Glomerular endothelial cell (primary cell): ENCODE measurements at places on chromosomes 6 and 20. TPM values are rescaled to one million over a fixed set of nuclear protein-coding genes. Genes with fewer than 3 reads are reported as not detected.

DNA sequence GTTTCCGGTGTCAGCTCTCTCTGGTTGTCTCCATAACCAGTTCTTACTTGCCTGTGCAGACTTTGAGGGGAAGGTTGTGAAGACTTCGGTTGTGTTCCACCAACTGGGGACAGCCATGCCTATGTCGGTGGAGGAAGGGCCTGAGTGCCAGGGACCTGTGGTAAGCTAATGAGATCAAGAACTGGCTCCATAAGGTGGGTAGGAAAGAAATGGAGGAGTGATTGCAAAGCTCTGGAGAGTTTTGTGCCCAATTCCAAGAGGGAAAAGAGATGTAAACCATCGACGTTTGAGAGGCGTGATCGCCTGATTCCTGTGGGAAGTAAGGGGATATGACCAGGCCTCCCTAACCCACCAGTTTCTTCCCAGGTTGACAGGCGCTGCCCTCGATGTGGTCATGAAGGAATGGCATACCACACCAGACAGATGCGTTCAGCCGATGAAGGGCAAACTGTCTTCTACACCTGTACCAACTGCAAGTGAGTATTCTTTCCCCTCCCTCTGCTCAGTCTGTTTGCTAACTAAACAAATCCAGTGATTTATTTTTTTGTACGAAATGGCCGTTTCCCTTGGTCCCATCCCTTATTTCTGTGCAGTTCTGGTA, 893 bp downstream of the POLR1H start:
- DNase-seq, result no peak

GRCh38 chr6:66605011-66605410, 898.0 kb upstream of the EYS start:
- no peak for DNase-seq

- no peak for DNase-seq
Observed at GRCh38 chr6:40598516-40598915, 11.4 kb upstream of the LRFN2 start.

GRCh38 chr6:75760320-75760719, 11.3 kb downstream of the MYO6 start:
- DNase-seq, result no peak

- DNase-seq, result no peak
Observed at GRCh38 chr6:80181352-80182081, 75.0 kb downstream of the BCKDHB start.

DNA sequence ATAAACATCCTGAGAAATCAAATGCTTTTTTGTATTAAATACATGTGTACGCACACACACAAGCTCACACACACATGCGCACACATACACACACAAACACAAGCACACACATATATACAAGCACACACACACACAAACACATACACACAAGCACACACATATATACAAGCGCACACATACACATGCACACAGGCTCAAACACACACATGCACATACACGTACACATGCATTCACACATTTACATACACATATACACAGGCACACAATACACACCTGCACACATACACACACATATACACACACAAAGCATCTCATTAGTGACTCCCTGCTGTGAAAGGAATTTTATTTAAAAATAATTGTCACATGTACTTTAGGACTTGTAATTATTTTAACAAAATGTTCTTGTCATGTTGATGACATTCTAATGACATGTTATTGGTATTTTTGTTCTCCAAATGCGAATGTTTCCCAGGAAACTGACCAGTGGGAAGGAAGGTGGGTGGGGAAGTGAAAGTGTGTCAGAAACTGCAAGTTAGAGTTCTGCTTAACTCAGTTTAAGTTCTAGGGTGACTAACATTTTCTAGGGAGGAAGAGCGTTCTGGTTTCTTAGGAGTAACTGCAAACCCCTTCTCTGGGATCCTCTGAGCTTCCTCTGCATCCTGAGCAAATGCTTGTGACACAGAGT, 113.9 kb upstream of the ZNF217 start:
- DNase-seq, result no peak

DNA sequence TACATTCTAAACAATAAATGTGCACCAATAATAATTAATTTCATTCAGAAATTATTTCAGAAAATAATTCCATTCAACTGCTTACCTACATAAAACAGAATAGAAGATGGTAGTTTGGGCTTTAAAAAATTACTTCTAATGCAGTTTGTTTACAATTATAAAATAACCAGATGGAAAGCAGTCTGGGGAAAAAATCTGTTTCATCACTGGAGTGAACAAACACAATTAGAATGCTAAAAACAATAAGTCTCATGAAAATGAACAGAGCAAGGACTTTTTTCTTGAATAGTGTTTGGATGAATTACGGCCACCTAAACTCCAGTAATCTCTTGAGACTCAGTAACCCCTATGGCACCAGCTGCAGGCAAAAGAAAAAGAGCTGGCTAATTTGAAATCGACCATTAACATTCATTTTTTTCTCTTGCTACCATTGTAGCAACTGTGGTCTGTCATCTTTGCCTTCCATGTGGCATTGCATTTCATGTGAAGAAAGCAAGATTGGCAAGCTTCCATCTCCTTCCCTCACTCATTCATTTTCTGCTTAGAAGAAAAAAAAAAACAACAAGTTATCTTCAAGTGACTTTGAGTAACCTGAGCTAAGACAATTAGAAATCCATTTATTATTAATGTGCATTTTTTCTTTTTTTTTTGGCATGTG, 88.4 kb upstream of the CEP85L start:
- no peak for DNase-seq

DNA sequence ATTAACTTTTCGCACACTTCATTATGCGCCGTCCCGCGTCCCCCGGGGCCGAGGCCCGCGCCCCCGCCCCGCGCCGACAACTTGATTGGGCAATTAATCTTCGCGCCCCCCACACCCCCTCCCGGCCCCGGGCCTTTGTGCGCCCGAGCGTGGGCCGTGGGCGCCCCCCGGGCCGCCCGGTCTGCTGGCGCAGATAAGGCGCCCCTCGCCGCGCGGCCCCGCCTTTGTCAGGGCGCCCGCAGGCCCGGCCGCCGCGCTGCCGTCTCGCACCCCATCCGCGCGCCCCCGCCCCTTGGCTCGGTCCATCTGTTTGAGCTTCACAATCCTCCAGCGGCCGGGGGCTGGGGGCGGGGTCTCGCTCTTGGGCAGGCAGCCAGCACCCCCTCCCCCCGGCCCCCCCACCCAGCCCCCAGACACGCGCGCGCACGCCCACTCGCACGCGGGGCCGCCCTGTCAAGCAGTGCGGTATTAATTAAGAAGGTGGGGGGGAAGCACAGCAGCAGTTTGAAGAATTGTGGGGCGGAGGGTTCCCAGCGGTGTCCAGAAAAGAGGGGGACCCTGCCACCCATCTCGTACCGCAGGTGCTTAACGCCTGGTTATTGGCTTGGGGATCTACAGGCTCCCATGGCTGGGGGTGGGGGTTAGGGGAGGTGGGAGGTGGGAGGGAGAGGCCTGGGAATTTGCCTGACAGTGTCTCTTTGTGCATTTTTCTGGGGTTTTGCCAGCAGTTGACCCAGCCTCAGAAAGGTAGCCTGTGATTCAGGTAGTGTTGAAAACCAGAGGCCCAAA, 34.6 kb upstream of the SCRT2 start:
- no peak for DNase-seq

OPRM1 gene
- total RNA-seq, result not detected in 2 replicates

TEAD3 gene
- 1.8 and 4.8 TPM in 2 replicates for total RNA-seq

MEP1A gene
- total RNA-seq, result not detected in 2 replicates

TCP11 gene
- 0.41 TPM in 1 of 2 replicates, not detected in the other for total RNA-seq

HSPA1L gene
- total RNA-seq, result 0.44 and 0.53 TPM in 2 replicates

SLC22A2 gene
- not detected in 2 replicates for total RNA-seq
